ENCODE measurements at places on chromosomes 7 and 10.

GRCh38 chr10:112996462-112996861, 46.4 kb downstream of the TCF7L2 start:
- DNase-seq, result no peak

GRCh38 chr10:64036321-64036930, 515.2 kb downstream of the REEP3 start:
- DNase-seq, result no peak

DNA sequence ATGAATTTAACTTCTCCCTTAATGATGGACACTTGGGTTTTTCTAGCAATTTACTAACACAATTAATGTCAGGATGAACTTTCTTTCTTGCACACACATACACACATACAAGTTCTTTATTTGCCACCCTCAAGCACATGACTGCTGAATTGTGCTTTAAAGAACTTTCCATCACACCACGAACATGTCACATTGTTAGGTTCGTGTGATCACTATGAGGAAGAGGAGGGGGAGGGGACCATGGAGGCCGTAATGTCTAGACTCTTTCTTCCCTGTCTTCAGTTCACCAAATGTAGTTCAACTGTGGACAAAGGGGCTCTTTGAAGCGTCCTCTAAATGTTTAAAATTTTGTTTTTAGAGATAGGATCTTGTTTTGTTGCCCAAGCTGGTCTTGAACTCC, 31.0 kb downstream of the NUP42 start:
- no peak for DNase-seq

GRCh38 chr10:3239066-3239919, 66.7 kb upstream of the PITRM1 start:
- DNase-seq, result peak; percentile 73

- DNase-seq, result no peak
Observed at GRCh38 chr7:158589653-158590052, 2.0 kb upstream of the PTPRN2 start.

GRCh38 chr7:95993380-95993779, 221.0 kb downstream of the DYNC1I1 start:
- DNase-seq, result no peak

DNA sequence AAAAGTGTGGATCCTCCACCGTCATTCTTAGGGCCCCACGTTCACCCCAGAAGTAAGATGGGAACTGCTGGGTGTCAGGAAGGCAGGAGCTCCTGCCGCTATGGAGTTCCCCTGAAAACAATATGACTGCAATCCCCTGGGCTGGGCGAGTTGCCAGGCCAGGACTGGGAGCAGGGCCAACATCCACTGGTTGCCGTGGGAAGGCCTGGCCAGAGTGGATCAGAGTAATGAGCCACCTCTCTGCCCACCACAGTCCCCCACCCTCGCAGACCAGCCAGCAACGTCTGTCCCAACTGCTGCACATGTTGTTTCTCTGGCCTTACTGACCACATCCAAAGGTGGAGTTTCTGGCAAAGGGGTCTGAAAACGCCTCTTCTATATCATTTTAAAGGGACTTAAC, 86.6 kb downstream of the STRA8 start:
- no peak for DNase-seq

DNA sequence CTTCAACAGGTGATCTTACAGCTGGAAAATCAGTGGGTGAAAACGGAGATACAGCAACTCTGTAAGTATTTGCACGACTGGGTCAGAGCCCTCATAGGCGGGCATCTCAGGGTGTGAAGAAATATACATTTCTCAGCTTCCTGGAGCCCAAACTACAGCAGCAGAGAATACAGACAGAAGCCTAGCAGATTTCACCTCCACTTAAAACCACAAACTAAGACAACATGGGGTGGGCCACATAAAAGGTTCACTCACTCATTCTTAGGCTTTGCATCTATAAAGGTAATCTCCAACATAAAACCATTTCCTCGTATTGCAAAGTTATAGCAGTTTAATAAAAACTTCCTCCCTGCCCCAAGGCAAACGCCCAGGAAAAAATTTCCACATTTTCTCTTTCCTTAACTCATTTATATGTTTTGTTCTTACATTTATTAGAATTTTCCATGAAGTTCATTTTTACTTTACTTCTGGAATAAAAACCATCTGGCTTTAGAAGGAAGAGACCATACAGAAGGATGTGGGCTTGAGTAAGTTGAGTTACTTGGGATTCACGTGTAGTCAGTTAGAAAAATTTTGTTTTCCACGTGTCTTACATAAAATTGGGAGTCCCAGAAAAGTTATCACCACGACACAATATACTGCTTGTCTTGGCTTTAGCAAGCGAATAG, 327.1 kb downstream of the FRMD4A start:
- DNase-seq, result no peak

DNA sequence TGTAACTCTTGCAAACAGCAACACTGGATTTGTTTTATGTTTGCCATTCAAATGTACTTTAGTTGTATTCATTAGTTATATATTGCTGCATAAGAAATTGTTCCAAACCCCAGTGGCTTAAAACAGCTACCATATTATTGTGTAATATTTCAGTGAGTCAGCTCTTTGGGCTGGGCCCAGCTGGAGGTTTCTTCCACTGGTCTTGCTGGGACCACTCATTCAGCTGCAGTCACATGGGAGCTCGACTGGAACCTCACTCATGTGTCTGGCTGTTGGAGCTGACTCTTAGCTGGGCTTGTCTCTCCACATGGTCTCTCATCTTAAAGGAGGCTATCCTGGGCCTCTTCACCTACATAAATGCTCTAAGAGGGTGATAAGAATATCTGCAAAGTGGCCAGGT, 23.2 kb upstream of the PIP4K2A start:
- no peak for DNase-seq

DNA sequence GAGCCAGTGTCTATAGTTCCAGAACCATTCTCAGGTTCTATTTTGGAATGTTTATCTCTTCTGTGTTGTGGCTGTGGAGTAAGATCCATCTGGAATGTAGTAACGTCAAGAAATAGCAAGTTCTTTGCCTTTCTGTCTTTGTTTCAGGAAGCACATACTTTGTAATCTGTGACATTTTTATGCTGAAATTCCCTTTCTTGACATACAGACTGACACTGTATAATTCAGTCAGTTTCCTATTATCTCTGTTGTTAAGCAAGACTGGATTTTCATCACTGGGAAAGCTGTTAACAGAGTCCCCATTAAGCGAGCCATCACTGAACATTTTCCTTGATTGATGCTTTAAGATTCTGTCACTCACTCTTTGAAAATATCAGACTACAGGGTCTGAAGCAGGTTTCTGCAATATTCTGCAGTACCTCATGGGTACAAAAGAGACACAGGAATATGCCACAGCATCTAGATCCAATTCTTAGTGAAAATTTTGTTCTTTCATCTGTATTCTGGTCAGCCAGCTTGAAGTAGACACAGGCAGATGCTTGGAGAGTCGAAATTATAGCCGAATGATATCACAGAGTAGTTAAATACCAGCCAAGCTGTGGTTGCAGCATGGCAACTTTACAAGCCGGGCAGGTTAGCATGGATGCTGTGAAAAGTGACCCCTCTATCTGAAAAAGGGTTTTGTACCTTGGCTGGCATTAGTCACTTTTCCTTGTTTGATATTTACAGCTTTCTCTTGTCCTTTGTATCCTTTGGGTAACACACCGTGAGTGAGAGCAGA, 62.6 kb downstream of the CACNB2 start:
- DNase-seq, result no peak

GRCh38 chr10:97135464-97135863, 50.3 kb downstream of the SLIT1 start:
- DNase-seq, result no peak

DNA sequence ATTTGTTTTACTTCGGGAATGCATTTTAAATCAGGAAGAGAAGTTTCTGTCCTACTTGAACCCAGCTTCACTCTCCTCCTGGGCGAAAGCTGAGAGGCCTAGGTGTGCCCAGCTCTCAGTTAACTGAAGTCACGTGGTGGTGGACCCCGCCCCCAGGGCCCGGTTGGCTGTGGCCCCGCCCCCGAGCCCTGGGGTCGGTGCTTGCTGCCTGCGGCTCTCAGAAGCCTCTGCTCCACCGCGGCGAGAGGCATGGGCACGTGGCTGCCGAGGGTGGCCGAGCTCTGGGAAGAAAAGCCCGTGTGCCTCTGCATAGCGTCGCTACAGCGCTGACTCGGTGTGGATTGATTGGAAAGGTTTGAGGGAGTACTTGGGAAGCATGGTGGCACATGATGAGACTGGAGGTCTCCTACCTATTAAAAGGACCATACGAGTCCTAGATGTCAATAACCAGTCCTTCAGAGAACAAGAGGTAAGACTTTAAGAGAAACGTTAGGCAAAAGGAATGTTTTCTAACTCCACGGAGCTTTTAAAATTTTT, 34.1 kb downstream of the NET1 start:
- peak; percentile 70 for DNase-seq

DNA sequence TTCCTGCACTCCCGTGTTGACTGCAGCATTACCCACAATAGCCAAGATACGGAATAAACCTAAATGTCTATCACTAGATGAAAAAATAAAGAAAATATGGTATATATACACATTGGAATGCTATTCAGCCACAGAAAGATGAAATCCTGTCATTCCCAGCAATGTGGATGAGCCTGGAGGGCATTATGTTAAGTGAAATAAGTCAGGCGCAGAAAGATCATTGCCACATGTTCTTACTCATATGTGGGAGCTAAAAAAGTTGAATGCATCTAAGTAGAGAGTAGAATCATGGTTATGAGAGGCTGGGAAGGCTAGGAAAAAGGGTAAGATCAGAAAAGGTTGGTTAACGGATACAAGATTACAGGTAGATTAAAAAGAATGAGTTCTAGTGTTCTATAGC, 219.1 kb upstream of the MKI67 start:
- no peak for DNase-seq

GRCh38 chr10:44857363-44858016, 53.6 kb upstream of the TMEM72 start:
- peak; percentile 48 for DNase-seq

GRCh38 chr7:30306976-30307375, 22.6 kb downstream of the ZNRF2 start:
- no peak for DNase-seq

DNA sequence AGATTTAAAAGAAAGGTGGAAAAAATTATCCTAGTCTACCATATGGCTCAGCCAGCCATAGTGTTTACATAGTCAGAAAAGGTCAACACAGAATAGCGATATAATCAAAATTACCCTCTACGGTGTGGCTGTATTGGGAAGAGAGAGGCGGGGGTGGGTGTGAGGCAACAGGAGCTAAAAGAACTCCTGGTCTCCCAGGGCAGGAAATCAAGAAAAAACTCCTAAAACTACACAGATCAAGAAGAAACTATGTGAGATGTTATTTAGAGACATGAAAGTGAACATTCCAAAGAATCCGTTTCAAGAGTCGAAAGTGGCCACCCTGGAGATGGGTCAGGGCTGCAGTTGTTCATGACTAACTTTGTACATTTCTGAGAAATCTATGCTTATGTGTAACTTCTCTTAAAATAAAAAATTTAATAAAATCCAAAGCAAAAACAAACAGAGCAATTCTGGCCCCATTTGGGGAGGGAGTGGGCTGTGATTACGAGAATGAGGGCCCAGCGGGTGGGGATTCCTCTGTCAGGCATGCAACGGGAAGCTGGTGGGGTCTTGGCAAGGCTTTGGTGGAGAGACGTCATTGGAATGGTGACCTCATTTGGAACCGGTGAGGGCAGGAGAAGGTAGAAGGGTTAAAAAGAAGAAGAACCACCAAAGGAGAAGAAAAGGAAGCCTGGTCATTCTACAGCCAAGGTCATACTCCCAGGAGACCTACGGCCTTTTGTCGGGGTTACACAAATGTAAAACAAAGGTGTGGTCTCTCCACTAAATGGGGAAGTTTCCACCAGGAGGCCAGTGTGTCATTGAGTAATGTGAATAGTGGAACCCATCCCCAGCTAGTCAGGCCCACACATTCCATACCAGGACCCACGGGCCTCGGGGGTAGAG, 71.2 kb upstream of the DUSP5 start:
- DNase-seq, result no peak

DNA sequence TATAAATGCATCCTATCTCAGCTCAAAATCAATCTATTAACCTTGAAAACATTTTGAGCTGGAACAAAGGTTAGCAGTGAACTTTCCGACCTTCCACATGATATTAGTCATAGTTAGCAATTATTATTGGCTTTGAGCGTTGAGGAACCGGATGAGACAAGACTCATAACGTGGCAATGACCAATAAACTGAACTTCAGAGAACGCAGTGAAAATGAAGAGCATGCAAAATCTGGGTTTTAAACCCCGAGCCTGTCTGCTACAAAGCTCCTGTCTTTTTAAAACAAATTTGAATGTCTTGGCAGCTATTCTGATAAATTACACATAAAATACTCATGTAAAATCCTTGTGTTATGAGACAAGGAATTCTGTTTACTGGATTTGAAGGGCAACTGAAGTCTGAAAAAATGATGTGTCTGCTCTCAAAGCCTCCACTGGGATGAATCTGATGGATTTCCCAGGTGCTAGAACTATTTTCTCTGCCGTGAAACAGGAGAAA, 74.7 kb upstream of the ITGB1 start:
- no peak for DNase-seq

DNA sequence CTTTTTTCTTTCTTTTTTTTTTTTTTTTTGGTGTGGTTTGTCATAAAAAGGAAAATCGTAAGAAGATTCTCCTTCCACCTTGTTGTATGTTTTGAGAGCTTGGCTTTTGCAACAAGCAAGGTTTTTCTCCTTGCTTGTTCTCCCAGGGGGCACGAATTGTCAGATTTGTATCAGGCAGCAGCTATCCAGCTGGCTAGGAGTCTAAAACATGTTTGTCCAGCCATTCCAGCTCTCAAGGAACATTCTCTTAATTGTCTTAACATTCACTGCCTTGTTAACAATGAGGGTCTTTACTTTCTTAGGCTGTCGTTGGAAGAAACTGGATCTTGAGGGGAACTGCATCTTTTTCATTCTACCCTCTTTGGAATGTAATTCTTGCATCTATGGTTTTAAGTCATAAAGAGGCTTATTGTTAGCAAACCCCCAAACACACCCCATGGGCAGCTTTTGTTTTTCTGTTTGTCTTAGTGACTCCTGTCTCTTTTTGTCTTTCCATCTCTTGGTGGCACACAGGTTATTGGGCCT, 14.6 kb downstream of the SHTN1 start:
- DNase-seq, result no peak

- DNase-seq, result no peak
Observed at GRCh38 chr10:13844651-13845050, 257.9 kb downstream of the PRPF18 start.

GRCh38 chr7:130961128-130961601, 227.2 kb upstream of the KLF14 start:
- DNase-seq, result peak; percentile 62

DNA sequence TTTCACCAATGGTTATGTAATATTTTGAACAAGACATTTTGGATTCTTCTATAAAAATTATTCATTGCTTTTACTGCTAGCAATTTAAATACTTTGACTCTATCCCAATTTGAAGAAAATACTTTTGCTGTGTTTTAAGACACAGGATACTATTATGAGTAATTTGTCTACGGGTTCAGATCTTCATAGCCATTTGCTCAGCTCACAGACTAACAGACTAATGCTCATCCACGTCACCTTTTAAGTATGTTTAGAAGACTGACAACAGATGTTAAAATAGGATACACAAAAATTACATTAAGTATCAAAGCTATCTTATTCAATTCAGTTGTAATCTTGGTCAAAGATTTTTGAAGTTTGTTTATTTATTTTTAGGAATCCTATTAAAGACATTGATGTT, 251.3 kb upstream of the CHRM2 start:
- DNase-seq, result no peak

GRCh38 chr10:3622845-3623621, 162.0 kb downstream of the KLF6 start:
- DNase-seq, result no peak

- peak; percentile 17 for DNase-seq
Observed at GRCh38 chr10:12130237-12130872, 878 bp downstream of the SEC61A2 start.
